ENCODE measurements at places on chromosomes 16 and 17.
A peak's percentile ranks its signal among the peaks of the same experiment; 100 is the strongest.

GRCh38 chr17:36742267-36743000 is 141.1 kb downstream of the MRM1 start:
- no peaks in the 10 kb centered on the region for H3K36me3 ChIP-seq
- no peak for DNase-seq
- no peak overlapping the region for H3K27ac ChIP-seq
- H3K27me3 ChIP-seq, result peaks cover 39% of the 10 kb centered on the region
- no peak overlapping the region for H3K4me3 ChIP-seq
- H3K4me1 ChIP-seq, result no peaks in the 10 kb centered on the region

DNA sequence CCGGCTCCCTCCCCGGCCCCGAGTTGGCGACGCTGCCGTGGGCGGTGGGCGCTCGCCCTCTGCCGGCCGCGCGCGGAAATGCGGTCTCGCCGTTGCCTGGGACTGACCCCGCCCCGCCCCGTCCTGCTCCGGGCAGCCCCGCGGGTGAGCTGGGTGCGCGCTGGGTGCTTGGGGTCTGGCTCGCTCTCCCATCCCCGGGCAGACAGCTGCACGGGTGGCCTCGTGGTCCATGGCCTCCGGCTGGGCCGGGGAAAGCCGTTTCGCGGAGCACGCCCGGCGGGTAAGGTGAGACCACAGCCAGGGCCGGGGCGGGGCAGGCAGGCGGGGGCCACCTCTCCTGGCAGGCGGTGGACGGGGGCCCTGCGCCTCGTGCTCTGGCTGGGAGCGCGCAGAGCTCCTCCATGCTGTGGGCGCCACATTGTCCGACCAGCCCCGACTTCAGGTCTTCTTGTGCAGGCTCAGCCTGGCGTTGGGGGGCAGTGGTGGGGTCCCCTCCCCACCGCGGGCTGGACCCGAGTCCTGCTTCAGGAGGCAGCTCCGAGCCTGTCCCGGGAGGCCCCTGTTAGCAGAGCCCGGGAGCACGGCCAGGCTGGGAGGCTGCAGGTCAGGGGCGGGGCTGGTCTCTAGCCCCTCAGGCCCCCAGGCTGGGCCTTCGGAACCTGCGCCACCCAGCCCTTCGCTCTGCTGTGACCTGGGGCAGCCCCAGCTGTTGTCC is 7.0 kb upstream of the C1QTNF8 start:
- DNase-seq, result peak; percentile 50
- H3K27ac ChIP-seq, result no peak overlapping the region
- no peak overlapping the region for H3K4me3 ChIP-seq

DNA sequence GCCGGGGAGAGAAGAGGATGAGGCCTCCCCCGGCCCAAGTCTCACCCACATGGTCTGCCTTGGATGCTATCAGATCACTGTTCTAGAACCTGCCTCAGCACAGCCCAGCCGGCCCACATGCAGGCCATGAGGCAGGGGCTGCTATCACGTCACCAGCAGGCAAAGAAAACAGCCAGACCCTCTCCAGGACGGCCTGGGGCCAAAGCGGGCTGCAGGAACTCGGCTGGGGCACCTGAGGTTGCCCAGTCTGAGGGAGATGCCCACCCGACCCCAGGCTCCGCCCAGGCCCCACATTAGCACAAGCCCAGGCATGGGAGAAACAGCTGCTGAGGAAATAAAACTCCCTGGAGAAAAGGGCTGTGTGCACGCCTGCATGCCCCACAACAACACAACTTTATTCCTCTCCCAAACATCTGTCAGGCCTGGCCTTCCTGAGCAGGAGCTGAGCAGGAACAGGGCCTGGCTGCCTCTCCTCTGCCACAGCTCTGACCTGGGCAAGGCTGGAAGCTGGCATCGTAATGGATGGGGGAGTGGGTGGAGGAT is 6.7 kb upstream of the SMIM5 start:
- no peaks in the 10 kb centered on the region for H3K4me1 ChIP-seq
- H3K4me3 ChIP-seq, result no peak overlapping the region
- no peaks in the 10 kb centered on the region for H3K27me3 ChIP-seq
- H3K27ac ChIP-seq, result no peak overlapping the region
- H3K36me3 ChIP-seq, result peaks cover 30% of the 10 kb centered on the region

DNA sequence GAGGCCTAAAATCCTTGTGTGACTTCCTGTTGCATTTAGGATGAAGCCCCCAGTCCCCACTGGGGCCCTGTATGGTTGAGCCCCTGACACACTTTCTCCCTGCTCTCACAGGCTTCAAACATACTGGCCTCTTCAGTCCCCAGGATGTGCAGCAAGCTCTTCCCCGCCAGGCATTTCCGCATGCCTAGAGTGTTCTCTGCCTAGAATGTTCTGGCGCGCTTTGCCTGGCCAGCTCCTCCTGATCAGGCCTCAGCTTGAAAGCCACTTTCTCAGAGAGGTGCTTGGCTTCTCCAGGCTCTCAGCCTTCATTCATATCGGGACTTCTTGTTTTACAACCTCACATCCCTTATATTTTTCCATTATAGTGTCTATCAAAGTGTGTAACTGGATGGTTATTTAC is 123.7 kb downstream of the SPACA3 start:
- H3K27me3 ChIP-seq, result peaks cover 27% of the 10 kb centered on the region
- H3K27ac ChIP-seq, result no peak overlapping the region
- no peak for DNase-seq
- H3K36me3 ChIP-seq, result no peaks in the 10 kb centered on the region
- H3K4me3 ChIP-seq, result no peak overlapping the region
- no peaks in the 10 kb centered on the region for H3K4me1 ChIP-seq

GRCh38 chr17:49952209-49952911 is 16.6 kb upstream of the DLX4 start:
- no peak overlapping the region for H3K27ac ChIP-seq
- H3K4me1 ChIP-seq, result no peaks in the 10 kb centered on the region
- peaks cover 12% of the 10 kb centered on the region for H3K27me3 ChIP-seq
- H3K36me3 ChIP-seq, result no peaks in the 10 kb centered on the region
- DNase-seq, result peak; percentile 82

DNA sequence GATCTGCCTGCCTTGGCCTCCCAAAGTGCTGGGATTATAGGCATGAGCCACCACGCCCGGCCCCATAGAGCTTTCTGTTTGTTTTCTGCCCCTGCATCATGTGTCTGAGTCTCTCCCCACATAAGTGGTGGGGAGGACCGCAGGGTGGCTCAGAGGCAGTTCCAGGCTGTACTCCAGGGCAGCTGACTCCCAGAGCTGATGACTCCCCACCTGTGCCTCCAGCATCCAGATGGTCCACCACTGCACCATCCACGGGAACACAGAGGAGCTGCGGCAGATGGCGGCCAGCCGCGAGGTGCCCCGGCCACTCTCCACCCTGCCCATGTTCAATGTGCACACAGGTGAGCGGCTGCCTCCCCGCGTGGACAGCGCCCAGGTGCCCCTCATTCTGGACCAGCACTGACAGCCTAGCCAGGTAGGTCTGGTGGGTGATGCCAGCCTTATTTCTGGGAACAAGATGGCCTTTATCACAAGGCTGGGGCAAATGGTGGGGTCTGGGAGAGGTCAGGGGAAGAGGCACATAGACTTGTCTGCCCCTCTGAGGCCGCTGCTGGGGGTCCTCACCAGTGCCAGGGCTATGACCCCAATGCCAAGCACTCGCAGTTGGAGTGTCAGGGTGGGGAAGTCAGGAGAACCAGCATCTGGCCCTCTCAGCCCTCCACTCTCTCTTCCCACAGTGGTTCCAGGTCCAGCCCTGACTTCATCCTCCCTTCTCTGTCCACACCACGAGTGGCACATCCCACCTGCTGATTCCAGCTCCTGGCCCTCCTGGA is 9.4 kb downstream of the SGCA start:
- H3K4me1 ChIP-seq, result peaks cover 33% of the 10 kb centered on the region
- DNase-seq, result peak; percentile 22
- no peaks in the 10 kb centered on the region for H3K36me3 ChIP-seq
- H3K4me3 ChIP-seq, result no peak overlapping the region

DNA sequence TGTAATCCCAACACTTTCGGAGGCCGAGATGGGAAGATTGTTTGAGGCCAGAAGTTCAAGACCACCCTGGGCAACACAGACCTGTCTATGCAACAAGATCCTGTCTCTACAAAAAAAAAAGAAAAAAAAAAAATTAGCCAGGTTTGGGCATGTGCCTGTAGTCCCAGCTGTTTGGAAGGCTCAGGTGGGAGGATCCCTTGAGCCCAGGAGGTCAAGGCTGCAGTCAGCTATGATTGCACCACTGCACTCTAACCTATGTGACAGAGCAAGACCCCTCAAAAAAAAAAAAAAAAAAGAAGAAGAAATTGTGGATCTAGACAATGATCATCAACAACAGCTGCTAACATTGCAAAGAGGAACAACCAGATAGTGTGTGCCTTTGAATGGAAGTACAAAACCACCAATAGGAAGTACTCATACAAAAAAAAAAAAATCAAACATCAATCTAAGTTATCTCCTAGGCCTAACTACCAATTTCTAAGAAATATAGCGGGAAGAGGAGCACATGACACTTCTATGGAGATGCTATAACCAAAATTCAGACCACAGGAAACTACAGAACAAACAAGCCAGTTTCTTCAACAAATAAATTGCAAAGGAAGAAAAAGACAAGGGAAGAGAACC is 258.7 kb downstream of the MRTFB start:
- no peak for DNase-seq
- H3K27me3 ChIP-seq, result no peaks in the 10 kb centered on the region
- no peak overlapping the region for H3K4me3 ChIP-seq
- peaks cover 12% of the 10 kb centered on the region for H3K36me3 ChIP-seq
- peaks cover 5% of the 10 kb centered on the region for H3K4me1 ChIP-seq

DNA sequence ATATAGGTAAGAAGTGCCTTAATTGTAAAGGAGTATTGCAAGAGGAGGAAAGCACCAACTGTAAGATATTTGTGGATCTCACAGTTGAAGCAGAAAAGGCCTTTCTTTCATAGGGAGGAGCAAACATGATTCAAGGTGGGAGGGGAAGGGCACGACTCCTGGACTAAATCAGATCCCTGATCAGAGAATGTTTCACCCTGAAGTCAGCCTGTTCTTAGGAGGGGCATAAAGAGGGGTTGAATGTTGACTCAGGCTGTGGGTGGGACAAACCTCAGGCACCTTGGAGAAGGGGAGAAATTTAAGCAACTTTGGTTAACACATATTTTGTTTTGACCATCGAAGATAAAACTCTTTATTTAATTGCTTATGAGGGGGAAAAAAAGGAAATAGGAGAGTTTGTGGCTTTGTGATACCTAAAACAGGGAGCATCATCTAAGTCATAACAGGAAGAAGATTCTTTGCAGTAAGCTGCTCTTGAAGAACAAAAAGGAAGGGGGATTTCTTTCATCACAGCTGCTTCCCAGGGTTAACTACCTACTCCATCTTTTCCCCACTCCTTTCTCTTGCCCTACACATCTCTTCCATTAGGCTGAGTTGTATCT is 158.6 kb upstream of the ZNF267 start:
- no peak overlapping the region for H3K27ac ChIP-seq
- peaks cover 36% of the 10 kb centered on the region for H3K4me1 ChIP-seq
- no peak overlapping the region for H3K4me3 ChIP-seq
- no peak for DNase-seq
- no peaks in the 10 kb centered on the region for H3K36me3 ChIP-seq
- no peaks in the 10 kb centered on the region for H3K27me3 ChIP-seq

- no peak for DNase-seq
- H3K27ac ChIP-seq, result no peak overlapping the region
- no peaks in the 10 kb centered on the region for H3K36me3 ChIP-seq
- no peaks in the 10 kb centered on the region for H3K4me1 ChIP-seq
- no peaks in the 10 kb centered on the region for H3K27me3 ChIP-seq
- no peak overlapping the region for H3K4me3 ChIP-seq
These were observed 113.5 kb downstream of the USP22 start for GRCh38 chr17:20929334-20929733.

GRCh38 chr17:13442361-13442760 is 159.4 kb downstream of the HS3ST3A1 start:
- H3K36me3 ChIP-seq, result no peaks in the 10 kb centered on the region
- H3K27ac ChIP-seq, result no peak overlapping the region
- H3K4me1 ChIP-seq, result no peaks in the 10 kb centered on the region
- no peak for DNase-seq

- H3K4me3 ChIP-seq, result no peak overlapping the region
- DNase-seq, result no peak
- H3K36me3 ChIP-seq, result no peaks in the 10 kb centered on the region
- H3K4me1 ChIP-seq, result peaks cover 22% of the 10 kb centered on the region
- H3K27ac ChIP-seq, result no peak overlapping the region
These were observed 46.4 kb downstream of the NKD1 start for GRCh38 chr16:50594308-50595260.

DNA sequence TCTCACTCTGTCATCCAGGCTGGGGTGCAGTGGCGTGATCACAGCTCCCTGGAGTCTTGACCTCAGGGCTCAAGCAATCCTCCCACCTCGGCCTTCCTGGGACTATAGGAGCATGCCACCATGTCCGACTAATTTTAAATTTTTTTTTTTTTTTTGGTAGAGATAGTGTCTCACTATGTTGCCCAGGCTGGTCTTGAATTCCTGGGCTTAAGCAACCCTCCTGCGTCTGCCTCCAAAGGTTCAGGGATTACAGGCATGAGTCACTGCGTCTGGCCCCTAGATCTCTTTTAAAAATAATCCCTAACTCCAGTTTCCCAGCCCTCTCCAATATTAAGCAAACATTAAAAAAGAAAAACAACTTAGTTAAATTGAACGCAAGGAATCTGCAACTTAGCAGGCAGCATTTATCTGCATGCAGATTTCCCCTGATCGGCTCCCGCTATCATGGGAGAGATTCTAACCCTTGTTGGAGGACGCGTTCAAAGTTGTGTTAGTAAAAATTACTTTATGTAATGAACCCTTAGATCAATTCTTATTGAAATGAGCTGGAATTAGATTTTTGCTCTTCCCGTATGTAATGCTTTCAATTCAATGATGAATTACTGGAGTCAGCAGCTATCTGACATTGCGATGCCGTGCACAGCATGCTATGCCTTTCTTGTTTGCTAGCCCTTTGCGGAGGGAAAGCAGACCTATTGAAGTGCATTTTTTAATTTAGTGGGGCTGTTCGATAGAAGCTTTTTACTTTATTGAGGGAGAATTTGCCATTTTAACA is 171.7 kb downstream of the HAPSTR1 start:
- H3K27me3 ChIP-seq, result no peaks in the 10 kb centered on the region
- no peak overlapping the region for H3K4me3 ChIP-seq
- no peak overlapping the region for H3K27ac ChIP-seq
- H3K4me1 ChIP-seq, result no peaks in the 10 kb centered on the region
- H3K36me3 ChIP-seq, result no peaks in the 10 kb centered on the region

GRCh38 chr17:3888343-3889171 is 4.3 kb downstream of the CAMKK1 start:
- no peak overlapping the region for H3K4me3 ChIP-seq
- H3K27me3 ChIP-seq, result no peaks in the 10 kb centered on the region
- peaks cover 38% of the 10 kb centered on the region for H3K4me1 ChIP-seq
- H3K36me3 ChIP-seq, result no peaks in the 10 kb centered on the region
- DNase-seq, result peak; percentile 88

GRCh38 chr16:61148930-61149329 is 887.3 kb downstream of the CDH8 start:
- no peak overlapping the region for H3K27ac ChIP-seq
- no peaks in the 10 kb centered on the region for H3K4me1 ChIP-seq
- no peaks in the 10 kb centered on the region for H3K27me3 ChIP-seq
- H3K36me3 ChIP-seq, result no peaks in the 10 kb centered on the region

- H3K4me3 ChIP-seq, result peak overlapping the region; percentile 99
- no peaks in the 10 kb centered on the region for H3K36me3 ChIP-seq
- H3K27me3 ChIP-seq, result no peaks in the 10 kb centered on the region
- H3K27ac ChIP-seq, result peak overlapping the region; percentile 91
These were observed 2.5 kb downstream of the DEXI start for GRCh38 chr16:10939649-10940234.
